Aorta (tissue), 5 donors: ENCODE measurements at places on chromosomes 7 and 10.

- H3K4me3 ChIP-seq: no peak overlapping the region
- H3K36me3 ChIP-seq: no peaks in the 10 kb centered on the region
- H3K27ac ChIP-seq: no peak overlapping the region
- H3K27me3 ChIP-seq: no peaks in the 10 kb centered on the region
- peaks cover 2% of the 10 kb centered on the region for H3K4me1 ChIP-seq
Measured at GRCh38 chr10:19651549-19651948, 164.7 kb upstream of the PLXDC2 start.

DNA sequence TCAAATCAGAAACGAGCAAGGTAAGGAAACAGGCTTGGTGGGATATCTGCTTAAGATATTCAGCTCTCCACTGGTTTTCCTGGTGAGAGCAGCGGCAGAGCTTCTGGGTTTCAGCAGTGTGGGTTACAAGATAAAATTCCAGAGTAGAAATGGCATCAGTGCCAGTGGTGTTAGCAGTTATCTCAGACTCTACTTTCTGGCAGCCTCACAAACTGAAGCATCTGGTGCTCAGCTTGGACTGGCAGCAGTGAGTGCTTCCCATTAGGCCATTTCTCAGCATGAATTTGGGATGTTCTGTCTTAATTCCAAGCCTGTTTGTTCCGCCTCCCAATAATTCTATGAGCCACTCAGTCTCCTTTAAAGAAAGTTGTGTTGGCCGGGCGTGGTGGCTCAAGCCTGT, 6.9 kb upstream of the GSTO2 start:
- H3K4me3 ChIP-seq: no peak overlapping the region
- peaks cover 3% of the 10 kb centered on the region for H3K36me3 ChIP-seq
- H3K27me3 ChIP-seq: no peaks in the 10 kb centered on the region
- H3K27ac ChIP-seq: no peak overlapping the region
- peaks cover 1% of the 10 kb centered on the region for H3K4me1 ChIP-seq

DNA sequence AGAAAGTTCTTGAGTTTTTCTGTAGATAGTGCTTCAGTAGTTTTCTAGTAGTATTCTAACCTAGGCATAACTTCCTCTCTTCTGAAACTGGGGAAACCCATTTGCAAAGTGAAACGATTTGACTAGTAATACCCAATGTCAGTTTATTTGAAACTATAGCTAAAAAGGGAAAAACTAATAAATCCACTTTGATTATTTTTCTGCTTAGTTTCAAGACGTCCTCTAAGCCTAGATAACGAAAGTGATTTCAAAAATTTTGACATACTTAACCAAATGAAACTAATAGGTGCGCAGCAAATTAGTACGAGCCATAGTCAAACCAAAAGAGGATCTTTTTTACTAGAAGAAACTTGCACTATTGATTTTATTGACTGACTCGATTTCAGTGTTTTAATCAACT, 9.8 kb upstream of the SP8 start:
- no peak overlapping the region for H3K27ac ChIP-seq
- no peak overlapping the region for H3K4me3 ChIP-seq
- H3K4me1 ChIP-seq: no peaks in the 10 kb centered on the region
- no peaks in the 10 kb centered on the region for H3K27me3 ChIP-seq
- H3K36me3 ChIP-seq: no peaks in the 10 kb centered on the region

GRCh38 chr7:91556956-91557650, 292.9 kb downstream of the FZD1 start:
- no peaks in the 10 kb centered on the region for H3K4me1 ChIP-seq
- H3K4me3 ChIP-seq: no peak overlapping the region
- H3K36me3 ChIP-seq: no peaks in the 10 kb centered on the region

GRCh38 chr7:65892161-65892560, 19.3 kb downstream of the VKORC1L1 start:
- no peaks in the 10 kb centered on the region for H3K4me1 ChIP-seq
- no peaks in the 10 kb centered on the region for H3K36me3 ChIP-seq
- no peaks in the 10 kb centered on the region for H3K27me3 ChIP-seq
- H3K4me3 ChIP-seq: no peak overlapping the region

DNA sequence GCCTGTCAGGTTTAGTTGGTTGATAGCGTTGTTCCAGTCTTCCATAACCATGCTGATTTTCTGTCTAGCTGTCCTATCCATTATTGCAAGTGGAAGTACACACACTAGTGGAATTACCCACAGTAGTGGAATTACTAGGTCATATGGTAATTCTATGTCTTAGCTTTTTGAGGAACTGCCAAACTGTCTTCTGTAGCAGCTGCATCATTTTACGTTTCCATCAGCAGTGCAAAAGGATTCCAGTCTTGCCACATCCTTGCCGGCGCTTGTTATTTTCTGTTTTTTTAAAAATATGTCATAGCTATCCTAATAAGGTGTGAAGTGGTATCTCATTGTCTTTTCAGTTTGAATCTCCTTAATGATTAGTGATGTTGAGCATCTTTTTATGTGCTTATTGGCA, 17.2 kb upstream of the RHBDD2 start:
- DNase-seq: no peak
- H3K27me3 ChIP-seq: no peaks in the 10 kb centered on the region
- H3K27ac ChIP-seq: no peak overlapping the region

GRCh38 chr7:129184981-129185670, 3.3 kb upstream of the SMO start:
- H3K27me3 ChIP-seq: no peaks in the 10 kb centered on the region
- no peak overlapping the region for H3K4me3 ChIP-seq
- no peak overlapping the region for H3K27ac ChIP-seq
- no peaks in the 10 kb centered on the region for H3K4me1 ChIP-seq

GRCh38 chr10:106577266-106577665, 587.2 kb downstream of the SORCS1 start:
- H3K27ac ChIP-seq: no peak overlapping the region
- no peak for DNase-seq
- no peaks in the 10 kb centered on the region for H3K4me1 ChIP-seq
- H3K36me3 ChIP-seq: no peaks in the 10 kb centered on the region
- H3K4me3 ChIP-seq: no peak overlapping the region

DNA sequence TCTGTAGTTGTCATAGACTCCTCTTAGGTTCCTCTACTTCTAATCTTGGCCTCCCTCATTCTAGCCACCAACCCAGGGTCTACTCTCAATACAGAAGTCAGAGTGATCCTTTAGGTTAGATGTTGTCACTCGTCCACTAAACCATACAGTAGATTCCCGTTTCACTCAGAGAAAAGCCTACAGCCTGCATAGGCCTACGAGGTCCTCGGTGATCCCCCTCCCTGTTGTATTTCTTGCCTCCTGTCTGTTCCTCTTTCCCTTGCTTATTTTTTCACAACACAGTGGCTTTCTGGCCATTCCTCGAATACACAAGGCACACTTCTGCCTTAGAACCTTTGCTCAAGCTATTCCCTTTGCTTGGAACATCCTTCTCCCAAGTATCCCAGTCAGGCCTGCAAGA, 183.0 kb upstream of the PRSS1 start:
- no peaks in the 10 kb centered on the region for H3K27me3 ChIP-seq
- H3K36me3 ChIP-seq: no peaks in the 10 kb centered on the region
- DNase-seq: no peak
- no peak overlapping the region for H3K4me3 ChIP-seq
- no peak overlapping the region for H3K27ac ChIP-seq
- no peaks in the 10 kb centered on the region for H3K4me1 ChIP-seq

- peaks cover 4% of the 10 kb centered on the region for H3K27me3 ChIP-seq
- H3K27ac ChIP-seq: no peak overlapping the region
Measured at GRCh38 chr7:96778263-96778662, 68.6 kb upstream of the SEM1 start.

- no peak overlapping the region for H3K4me3 ChIP-seq
- no peaks in the 10 kb centered on the region for H3K36me3 ChIP-seq
- peak; percentile 59 for DNase-seq
Measured at GRCh38 chr7:78226059-78226719, 427.6 kb downstream of the PHTF2 start.

DNA sequence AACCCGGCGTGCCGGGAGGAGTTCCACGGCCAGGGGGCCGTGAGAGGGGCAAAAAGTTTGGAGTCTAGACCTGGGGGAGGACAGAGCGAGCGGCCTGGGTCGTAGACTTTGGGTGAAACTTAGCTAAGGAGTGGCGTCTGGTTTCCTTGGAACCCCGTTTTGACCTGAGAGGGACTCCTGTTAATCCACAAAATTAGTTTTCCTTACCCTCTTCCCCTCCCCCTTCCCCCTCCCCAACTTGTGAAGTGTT, 574 bp downstream of the MARCHF5 start:
- peak overlapping the region; percentile 65 for H3K4me3 ChIP-seq
- no peak for DNase-seq
- H3K36me3 ChIP-seq: no peaks in the 10 kb centered on the region

DNA sequence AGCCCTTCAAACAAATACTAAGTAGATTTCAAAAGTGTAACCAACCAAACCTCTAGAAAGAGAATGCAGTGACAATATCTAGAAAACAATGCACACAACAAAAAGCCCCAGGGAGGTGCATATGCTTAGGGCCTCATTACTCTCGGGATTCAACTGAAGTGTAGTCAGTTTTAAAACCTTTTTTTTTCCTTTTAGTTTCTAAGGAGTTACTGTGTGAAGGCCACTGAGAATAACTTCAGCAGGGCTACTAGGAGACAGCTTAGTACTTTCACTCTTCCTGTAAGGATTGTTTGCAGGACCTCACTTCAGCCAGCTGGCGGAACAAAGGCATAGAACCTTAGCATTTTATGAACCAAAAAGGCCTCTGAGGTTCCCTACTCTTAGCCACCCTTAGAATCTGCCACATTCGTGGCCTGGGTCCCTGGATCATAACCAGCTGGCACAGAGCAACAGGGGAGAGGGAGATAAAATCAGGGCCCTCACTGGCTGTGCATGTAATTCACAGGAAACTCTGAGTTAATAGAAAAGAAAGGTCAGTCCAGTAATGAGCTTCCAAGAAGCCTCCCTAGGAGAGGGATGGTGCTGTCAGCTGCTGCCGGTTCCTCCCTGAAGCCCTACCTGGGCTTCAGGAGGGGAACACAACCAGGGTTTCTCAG, 3.6 kb downstream of the VOPP1 start:
- no peaks in the 10 kb centered on the region for H3K36me3 ChIP-seq
- no peak overlapping the region for H3K4me3 ChIP-seq
- peak overlapping the region; percentile 30 for H3K27ac ChIP-seq
- H3K4me1 ChIP-seq: no peaks in the 10 kb centered on the region
- DNase-seq: no peak

DNA sequence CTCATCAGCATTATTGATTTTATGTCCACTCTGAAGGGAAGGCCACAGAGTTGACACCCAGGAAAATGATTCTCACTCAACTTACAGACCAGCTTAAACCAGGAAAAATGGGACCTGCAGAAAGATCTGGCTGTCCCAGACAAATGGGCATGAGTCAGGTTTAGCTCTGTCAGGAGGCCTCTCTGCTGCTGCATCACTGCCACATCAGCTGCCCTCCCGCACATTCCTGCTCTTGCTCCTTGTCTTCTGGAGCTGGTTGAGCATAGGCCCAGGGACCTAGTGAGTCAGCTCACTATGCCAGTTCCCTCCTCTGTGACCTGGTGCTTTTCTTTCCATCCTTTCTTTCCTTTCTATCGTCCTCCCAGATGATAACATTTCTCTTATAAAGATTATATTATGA, 18.8 kb upstream of the SMNDC1 start:
- no peaks in the 10 kb centered on the region for H3K4me1 ChIP-seq
- H3K4me3 ChIP-seq: no peak overlapping the region
- no peaks in the 10 kb centered on the region for H3K36me3 ChIP-seq
- DNase-seq: no peak
- peaks cover 2% of the 10 kb centered on the region for H3K27me3 ChIP-seq
- no peak overlapping the region for H3K27ac ChIP-seq

DNA sequence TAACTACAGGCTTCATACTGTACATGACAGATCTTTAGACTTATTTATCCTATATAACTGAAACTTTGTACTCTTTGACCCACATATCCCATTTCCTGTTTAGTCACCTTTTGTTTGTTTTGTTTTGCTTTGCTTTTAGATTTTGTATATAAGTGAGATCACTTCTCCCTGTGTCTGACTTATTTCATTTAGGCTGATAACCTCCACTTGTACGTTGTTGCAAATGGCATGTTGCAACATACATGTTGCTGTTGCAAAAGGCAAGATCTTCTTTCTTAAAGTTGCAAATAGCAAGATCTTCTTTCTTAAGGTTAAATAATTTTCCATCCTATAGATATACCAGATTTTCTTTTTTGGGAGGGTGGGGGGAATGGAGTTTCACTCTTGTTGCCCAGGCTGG, 341.5 kb downstream of the OTUD1 start:
- no peak overlapping the region for H3K27ac ChIP-seq
- no peak overlapping the region for H3K4me3 ChIP-seq
- H3K36me3 ChIP-seq: no peaks in the 10 kb centered on the region

DNA sequence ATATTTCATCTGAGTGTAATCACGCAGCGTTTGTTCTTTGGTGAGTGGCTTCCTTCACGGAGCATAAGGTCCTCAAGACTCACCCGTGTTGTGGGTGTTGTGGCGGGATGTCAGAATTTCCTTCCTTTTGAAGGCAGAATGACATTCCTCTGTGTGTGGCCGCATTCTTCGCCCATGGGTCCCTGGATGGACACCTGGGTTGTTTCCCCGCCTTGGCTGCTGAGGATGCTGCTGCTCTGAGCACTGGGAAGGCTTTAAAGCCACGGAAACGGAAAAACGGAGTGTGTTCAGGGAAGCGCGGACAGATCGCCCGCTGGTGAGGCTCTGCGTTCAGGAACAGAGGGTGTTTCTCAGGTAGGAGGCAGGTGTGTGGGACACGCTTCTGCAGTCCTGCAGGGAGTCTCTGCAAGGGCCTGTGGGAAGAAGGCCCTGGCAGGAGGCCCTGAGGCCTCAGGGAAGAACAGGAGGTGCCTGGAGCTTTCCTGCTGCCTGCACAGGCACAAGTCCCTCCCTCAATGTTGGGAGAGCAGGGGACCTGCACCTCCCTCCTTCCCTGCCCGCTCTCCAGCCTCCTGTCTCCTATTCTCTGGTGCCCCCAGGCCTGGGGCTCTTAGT, 35.7 kb upstream of the SHH start:
- H3K4me1 ChIP-seq: no peaks in the 10 kb centered on the region
- H3K36me3 ChIP-seq: no peaks in the 10 kb centered on the region
- no peak overlapping the region for H3K4me3 ChIP-seq

DNA sequence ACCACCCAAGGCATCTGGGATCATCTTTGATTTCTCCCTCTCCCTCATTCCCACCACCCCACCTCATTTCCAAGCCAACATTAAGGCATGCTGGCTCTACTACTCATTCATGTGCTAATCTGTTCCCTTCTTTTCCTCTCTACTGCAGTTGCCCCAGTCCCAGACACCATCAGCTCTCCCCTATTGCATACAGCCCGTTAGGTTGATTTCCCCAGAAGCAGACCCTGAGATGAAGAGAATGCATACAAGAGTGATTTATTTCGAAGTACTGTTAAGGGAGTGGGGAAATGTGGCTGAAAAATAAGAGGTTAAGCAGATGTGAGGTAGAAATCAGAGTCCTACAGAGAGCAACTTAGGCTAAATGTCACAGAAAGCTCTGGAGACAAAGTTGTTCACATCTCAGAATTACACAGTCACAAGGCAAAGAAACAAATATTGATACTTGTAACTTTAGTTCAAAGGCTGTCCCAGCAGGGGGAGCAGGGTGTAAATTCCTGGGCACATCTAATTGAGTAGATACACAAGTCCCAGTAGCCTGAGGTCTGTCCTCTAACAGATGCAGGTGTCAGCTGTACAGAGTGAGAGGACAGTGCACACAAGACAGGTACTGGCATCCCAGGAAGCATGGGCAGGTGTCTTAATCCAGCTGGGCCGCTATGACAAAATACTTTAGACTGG, 20.9 kb downstream of the AKR1D1 start:
- H3K27ac ChIP-seq: no peak overlapping the region
- no peaks in the 10 kb centered on the region for H3K27me3 ChIP-seq
- no peak overlapping the region for H3K4me3 ChIP-seq
